ENCODE measurements at places on chromosomes 1 and 21.

GRCh38 chr1:39158327-39159086 is 46.0 kb upstream of the MACF1 start:
- no peak for DNase-seq

- no peak for DNase-seq
Observed at GRCh38 chr1:85320371-85321131, 44.1 kb upstream of the BCL10 start.

- DNase-seq: no peak
Observed at GRCh38 chr1:35915693-35916092, 15.2 kb upstream of the AGO3 start.

DNA sequence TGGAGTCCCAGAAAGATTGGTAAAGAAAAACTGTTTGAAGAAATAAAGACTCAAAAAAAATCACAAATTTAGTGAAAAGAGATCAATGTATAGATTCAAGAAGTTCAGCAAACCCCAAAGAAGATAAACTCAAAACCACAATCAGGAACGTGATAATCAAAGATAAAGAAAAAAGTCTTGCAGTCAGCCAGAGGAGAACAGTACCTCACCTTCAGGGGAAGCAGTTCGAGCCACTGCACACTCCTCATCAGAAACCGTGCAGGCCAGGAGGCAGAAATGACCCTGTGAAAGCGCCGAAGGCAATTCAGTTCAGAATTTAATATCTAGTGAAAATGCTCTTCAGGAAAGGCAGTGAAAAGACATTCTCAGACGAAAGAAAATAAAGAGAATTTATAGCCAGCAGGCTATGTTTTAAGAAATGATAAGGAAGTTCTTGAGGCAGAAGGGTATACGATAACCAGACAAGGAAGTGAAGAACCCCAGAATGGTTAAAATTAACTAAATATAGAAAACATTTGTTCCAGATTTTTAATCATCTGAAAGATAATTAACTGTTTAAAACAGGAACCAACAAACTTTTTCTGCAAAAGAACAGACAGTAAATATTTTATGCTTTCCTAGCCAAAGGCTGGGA is 13.5 kb upstream of the SUMO3 start:
- DNase-seq: no peak

- peak; percentile 42 for DNase-seq
Observed at GRCh38 chr1:32500387-32501209, 35.7 kb downstream of the ZBTB8B start.

DNA sequence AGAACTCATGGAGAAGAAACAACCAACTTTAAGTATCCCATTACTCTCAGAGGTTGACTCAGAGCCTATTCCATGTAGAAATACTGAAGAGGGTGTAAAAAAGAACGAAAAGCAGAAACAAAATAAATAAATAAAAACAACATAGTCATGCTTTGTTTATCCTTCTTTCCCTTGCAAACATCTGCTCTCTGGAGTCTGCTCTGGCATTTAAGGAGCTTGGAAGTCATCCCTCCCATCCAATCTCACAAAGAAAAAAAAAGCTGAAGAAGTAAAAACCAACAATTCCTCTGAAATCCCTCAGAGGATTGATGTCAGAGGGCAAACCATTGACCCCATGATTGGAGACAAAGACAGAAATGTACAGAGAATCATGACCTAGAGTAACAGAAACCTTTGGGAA is 302.6 kb upstream of the GREM2 start:
- DNase-seq: no peak

DNA sequence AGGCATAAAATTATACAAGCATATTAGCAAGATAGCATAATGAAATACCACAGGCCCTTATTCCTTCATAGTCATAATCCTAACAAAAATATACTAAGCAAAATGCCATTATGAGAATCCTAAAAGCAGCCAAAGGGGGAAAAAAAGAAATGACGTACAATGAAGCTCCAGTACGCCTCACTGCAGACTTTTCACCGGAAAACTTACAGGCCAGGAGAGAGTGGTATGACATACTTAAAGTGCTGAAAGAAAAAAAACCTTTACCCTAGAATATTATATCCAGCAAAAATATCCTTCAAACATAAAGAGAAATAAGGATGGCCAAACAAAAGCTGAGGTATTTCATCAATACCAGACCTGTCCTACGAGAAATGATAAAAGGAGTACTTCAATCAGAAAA is 19.5 kb downstream of the ZNF695 start:
- DNase-seq: no peak

DNA sequence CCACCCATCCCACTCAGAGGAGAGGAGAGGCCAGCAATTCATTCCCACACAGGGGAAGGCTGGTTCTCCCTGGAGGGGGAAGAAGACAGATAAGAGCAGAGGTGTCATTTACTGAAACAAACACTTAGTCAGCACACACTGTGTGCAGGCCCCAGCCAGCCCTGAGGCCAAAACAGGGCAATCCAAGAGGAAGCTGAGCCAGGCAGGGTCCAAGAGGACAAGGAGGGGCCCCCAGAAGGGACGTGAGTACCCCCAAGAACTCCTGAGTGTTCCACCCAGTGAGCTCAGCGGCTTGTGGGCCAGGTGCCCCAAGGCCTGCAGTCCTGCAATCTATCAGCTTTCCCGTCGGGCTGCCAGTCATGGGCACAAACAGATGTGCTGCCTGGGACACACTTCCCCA is 15.8 kb downstream of the ADGRB2 start:
- no peak for DNase-seq

- DNase-seq: no peak
Observed at GRCh38 chr1:118110580-118110979, 74.4 kb downstream of the SPAG17 start.

GRCh38 chr1:170239445-170239844 is 93.7 kb downstream of the NTMT2 start:
- DNase-seq: no peak

- peak; percentile 49 for DNase-seq
Observed at GRCh38 chr21:34886240-34887104, 162.6 kb downstream of the RUNX1 start.

GRCh38 chr1:215045698-215046308 is 36.7 kb upstream of the KCNK2 start:
- DNase-seq: no peak

DNA sequence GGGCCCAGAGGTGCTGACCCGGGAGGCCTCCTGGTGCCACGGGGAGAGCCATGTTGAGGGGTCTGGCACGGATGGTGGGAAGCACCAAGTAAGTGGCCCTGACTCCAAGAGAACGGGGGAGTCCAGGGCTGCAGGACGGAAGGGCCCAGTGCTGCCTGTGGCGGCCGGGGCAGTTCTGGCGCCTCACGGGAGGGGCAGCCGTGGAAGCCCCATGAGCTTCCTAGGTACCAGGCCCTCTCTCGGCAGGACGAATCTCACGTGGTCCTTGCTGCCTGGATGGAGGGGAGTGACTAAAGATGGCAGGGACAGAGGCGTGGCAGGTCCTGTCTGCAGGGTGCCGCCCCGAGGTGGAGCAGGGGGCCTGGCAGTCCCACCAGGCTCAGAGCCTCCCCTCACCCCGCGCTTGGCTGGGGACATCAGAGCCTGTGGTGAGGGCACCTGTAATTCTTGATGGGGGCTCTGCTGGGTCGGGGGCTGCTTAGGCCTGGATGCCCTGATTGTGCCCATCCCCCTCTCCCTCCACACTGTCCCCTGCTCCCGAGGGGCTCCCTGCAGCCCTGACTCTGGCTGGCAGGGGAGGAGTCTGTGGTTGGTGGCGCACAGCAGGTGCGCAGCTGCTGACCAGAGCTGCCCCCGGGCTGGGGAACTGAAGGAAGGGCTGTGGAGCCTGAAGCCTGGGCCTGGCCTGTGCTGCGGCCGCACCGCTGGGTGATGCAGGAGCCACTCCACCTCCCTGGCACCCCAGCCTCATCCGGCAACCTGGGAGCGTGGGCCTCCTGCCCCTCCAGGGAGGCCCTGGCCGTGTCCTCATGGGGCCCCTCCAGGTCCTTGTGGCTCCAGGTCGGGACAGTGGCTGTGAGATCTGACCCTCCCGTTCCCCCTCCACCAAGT is 31.4 kb downstream of the POFUT2 start:
- no peak for DNase-seq

DNA sequence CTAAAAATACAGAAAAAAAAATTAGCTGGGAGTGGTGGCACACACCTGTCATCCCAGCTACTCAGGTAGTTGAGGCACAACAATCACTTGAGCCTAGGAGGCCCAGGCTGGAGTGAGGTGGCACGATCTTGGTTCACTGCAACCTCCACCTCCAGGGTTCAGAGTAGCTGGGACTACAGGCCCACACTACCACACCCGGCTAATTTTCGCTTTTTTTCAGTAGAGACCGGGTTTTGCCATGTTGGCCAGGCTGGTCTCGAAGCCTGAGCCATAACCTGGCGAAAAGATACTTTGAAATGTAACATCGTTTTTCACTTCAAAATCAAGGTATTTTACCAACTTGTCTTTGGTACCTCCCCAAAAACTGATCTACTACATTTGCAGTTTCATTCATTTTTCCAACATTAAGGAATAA is 6.1 kb downstream of the GAS5 start:
- peak; percentile 50 for DNase-seq

DNA sequence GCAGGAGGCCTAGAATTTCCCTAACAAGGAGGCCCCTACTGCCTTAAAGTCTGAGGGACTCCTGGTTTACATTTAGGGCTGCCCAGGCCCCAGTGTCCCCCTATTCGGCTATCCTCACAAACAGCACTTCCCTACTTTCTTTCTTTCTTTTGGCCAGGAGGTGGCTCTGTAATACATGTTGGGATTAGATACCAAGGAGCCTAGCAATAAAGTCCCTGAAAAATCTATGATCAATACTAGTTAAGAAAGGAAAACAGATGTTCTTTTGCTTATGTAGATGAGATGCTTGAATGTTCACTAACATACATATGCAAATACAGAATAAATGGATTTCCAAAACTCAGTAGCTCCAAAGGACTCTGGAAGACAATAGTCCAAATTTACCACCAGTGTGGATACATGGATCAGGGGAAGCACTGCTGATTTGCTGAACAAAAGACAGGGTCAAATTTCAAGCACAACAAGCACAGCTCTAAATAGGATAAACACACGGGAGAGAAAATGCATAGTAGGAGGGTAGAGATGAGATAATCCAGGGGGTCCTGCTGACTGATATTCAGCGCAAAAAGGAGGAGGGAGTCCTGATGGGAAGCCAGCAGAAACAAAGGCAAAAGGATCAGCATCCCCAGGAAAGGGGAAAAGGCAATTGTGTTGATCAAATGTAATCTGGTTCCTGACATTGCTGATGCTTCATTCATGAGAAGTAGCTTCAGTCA is 240.0 kb downstream of the NUF2 start:
- no peak for DNase-seq

GRCh38 chr1:85692730-85693314 is 15.4 kb downstream of the ZNHIT6 start:
- DNase-seq: no peak

GRCh38 chr1:16145030-16145661 is 10.7 kb downstream of the EPHA2 start:
- no peak for DNase-seq

DNA sequence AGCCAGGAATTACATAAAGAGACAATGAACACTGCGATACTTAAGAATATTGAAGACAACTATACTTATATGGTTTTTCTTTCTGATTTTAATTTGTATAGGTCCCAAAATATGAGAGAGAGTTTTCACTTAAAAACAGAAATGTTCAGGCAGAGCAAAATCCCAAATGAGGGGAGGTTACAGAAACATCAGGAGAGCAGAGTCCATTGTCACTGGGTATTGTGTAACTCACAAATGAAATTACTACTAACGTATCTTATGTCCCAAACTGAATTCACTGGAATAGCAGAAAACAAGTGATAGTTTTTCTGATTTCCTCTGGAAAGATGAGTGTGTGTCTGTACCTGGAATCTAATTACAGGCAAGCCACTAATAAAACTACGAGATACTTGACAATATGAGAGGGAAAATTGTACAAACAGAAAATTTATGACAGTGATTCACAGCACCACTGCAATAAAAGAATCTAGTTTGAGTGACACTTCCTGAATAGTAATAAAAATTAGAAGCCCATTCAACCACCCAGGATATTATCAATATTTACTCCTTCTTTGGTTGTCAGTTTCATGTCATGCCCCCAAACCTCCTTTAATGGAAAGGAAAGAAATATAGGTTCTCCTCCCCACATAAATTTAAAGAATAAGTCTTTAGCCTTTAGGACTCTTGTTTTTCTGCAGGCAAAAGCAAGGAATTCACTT is 522.6 kb downstream of the ADGRL2 start:
- no peak for DNase-seq

DNA sequence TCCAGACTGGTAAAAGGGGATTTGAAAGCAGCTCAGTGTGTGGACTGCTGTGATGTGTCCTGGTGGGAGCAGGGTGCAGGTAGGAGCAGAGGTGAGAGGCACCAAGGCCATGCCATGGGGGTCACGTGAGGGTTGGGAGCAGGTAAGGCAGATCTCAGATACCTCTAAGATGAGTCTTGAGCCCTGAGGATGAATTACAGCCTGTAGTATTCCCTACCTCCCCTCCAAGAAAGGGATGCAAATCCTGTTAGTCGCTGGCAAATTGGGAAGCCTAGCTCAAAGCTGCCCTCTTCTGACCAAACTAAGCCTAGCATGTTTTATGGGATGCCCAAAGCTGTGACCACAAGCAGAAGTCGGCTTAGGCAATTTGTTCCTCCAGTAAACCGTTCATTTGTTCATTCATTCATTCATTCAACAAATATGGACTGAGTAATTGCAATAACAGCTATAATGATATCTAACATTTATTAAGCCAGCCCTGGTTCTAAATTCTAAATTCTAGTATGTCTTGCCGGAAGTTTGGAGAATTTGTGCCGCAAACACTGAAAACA is 3.9 kb upstream of the NUAK2 start:
- DNase-seq: peak; percentile 58

DNA sequence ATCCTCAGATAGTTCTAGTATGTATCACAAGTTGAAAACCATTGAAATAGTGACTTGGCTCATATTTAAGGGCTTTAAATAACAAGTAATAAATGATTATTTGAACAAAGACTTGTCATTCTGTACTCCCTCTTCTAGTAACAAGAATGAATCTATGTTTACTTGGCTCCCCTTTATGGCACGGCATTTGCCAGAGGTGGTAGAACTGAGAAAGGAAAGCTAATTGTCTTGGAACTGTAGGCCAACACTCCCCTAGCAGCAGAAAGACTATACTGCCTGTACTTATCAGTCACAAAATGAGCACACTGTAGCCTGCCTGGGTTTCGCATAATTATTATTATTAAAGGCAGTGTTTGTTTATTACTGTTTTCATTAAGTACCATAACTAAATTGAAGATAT is 29.6 kb upstream of the SMYD2 start:
- DNase-seq: no peak

GRCh38 chr1:43983253-43983899 is 4.4 kb downstream of the B4GALT2 start:
- DNase-seq: no peak

GRCh38 chr1:195608883-195609282 is 999.4 kb downstream of the KCNT2 start:
- no peak for DNase-seq
